ENCODE measurements at places on chromosomes 4 and X.
A peak's percentile ranks its signal among the peaks of the same experiment; 100 is the strongest.

DNA sequence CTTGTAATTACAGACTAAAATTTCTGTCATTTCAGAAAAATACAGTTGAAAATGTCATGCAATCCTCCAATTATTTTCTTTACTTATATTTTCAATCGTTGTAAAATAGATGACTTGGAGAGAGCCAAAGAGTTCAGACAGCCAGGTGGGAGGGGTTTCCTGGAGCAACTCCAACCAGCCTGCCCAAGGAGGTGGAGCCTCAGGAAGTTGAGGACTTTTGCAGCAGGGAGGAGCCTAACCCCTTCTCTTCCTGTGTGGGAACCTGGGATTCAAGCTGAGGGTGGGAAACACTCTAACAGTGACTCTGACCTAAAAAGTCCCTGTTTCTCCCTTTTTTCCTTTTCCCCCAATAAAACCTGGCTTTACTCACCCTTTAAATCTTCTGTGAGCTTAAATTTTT, 72.2 kb upstream of the GABRG1 start:
- no peak for DNase-seq

DNA sequence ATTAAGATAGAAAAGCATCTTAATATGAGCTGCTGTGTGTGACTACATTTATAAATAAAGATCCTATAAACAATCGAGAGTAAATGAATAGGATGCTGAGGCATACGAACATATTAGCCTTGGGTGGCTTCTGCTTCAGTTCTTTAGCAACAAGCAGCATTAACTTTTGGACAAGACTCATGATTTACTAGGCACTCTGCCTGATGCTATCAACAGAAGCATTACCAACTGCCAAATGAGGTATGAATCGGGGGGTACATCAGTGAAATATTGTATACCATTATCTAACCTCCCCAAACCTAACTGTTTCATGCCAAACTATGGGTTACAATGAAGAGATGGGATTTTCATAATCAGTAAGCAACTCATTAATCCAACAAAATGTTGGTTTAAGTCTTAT, 113.1 kb downstream of the RAB28 start:
- no peak for DNase-seq

GRCh38 chr4:173420801-173421200, 21.9 kb upstream of the SCRG1 start:
- no peak for DNase-seq

- DNase-seq: no peak
Measured at GRCh38 chr4:138645289-138645688, 370.3 kb upstream of the NOCT start.

GRCh38 chrX:116284400-116284799, 113.9 kb downstream of the AGTR2 start:
- DNase-seq: no peak

- DNase-seq: no peak
Measured at GRCh38 chr4:47915378-47915777, 995 bp upstream of the NFXL1 start.

DNA sequence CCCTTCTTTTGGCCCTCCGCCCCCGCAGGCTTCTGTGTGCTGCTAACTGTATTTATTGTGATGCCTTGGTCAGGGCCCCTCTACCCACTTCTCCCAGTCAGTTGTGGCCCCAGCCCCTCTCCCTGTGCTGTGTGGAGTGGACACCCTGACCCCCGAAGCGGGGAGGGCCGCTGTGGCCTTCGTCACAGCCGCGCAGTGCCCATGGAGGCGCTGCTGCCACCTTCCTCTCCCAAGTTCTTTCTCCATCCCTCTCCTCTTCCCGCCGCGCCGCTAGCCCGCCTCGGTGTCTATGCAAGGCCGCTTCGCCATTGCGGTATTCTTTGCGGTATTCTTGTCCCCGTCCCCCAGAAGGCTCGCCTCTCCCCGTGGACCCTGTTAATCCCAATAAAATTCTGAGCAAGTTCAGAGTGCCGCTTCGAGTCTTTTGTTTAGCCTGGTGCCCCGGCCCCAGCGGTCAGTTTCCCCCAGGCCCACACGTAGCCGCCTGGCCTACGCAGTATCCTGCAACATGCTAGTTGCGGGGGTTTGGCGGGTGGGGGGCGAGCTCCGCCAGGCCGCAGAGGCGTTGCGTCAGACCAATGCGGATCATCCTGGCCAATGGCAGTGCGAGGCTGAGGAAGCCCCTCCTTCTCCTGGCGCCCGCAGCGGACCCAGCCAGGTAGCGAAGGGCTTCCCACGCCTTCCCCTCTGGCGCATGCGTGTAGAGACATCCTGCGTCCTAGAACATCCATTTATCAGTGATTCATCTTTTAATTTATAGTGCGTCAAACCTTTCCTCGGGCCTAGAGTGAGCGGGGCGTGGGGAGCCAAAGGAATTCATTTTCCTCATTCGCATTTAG, 5.6 kb upstream of the KANTR start:
- peak; percentile 89 for DNase-seq

DNA sequence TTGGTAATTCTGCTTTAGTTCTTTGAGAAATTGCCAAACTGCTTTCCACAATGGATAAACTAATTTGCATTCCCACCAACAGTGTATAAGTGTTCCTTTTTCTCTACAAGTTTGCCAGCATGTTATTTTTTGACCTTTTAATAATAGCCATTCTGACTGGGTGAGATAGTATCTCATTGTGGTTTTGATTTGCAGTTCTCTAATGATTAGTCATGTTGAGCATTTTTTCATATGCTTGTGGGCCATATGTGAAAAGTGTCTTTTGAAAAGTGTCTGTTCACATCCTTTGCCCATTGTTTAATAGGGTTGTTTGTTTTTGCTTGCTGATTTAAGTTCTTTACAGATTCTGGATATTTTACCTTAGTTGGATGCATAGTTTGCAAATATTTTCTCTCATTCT, 25.9 kb downstream of the ENPEP start:
- no peak for DNase-seq

DNA sequence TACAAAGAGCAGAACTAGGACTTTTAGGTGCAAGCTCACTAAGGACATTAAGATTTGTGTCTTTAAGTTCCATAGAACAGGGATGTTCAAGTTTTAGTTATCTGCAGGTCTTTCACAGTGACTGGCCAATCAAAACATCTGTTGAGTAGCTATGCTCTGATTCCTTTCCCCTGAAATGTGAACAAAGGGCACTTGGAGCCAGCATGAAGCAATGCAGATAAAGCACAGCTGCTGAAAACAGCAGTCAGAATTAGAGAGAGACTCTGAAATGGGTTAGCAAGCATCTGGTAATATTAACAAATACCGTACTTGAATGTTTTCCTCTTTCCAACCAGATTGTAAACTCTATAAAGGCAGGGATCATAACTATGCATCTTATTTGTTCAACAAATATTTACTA, 276.9 kb downstream of the RAB28 start:
- DNase-seq: no peak

DNA sequence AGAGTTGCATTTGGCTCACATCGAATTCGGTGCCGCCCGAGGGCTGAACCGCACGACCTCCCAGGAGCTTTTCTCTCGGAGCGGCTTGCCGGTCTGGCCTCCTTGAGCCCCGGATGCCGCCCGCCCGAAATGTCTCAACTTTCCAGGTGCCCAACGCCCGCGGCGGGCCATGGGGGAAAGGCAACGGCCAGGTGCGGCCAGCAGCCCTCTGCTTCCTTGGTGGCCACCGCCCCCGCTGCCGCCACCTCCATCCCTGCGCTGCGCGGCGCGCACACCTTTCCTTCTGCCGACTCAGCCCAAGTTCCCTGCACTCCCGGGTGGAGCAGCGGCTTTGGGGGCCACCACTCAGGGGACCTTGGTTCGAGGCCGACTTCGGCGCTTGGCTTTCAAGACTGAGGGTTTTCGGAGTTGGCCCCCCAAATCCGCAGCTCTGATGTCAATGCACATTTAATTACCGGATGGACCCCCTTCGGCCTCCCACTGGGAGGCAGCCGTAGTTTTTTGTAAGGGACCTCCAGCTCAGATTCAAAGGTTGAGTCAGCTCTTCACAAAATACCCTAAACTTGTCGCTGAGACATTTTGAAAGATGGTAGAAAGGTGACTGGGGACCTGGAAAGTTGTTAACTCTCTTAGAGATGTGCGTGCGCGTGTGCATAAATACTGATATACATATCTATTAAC, 1.1 kb downstream of the AFF2 start:
- peak; percentile 55 for DNase-seq

DNA sequence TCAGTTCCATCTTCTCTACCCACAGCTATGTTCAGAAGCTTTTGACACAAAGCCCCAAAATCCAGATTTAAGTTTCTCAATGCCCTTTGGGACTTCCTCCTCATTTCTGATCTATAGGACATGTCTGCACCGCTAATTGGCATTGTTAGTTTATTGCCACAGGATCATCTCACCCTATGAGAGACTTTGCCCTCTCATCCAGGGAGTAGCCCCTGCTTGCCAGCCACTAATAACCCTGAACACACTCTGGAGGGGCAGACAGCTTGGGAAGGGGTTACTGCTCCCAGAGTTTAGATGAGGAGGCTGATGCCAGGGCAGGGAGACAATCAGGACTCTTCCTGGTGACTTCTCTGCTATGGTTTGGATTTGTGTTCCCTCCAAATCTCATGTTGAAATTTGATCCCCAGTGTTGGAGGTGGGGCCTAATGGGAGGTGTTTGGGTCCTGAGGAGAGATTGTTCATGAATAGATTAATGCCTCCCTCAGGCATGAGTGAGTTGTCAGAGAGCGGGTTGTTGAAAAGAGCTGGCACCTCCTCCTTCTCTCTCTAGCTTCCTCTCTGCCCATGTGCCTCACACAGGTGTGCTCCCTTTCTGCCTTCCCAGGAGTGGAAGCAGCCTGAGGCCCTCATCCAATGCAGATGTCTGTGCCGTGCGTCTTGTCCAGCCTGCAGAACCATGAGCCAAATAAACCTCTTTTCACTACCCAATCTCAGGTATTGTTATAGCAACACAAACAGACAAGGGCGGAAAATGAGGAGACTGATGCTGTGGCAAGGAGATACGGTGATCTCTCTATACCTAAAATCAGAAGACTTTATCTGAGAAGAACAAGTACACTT, 3.6 kb upstream of the SCARB2 start:
- no peak for DNase-seq

- no peak for DNase-seq
Measured at GRCh38 chr4:74999714-75000309, 66.9 kb downstream of the PARM1 start.

- DNase-seq: no peak
Measured at GRCh38 chr4:165133150-165133549, 20.5 kb upstream of the TMEM192 start.

DNA sequence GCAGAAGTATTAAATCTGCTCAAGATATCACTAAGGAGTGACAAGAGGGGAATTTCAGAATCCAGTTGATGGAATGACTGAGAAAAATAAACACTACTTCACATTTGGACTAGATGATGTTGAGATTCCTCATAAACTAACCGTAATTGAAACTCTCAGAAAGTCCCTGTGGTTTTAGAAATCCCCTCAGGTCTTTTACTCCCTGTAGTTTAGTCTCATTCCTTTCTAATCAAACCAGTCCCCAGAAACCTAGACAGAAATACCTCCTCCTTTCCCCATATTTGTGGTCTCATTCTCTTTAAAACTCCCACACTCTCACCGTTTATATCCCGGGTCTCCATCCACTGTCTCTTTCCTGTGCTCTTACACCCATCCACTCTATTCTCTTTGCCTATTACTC, 15.0 kb upstream of the TLR1 start:
- no peak for DNase-seq

DNA sequence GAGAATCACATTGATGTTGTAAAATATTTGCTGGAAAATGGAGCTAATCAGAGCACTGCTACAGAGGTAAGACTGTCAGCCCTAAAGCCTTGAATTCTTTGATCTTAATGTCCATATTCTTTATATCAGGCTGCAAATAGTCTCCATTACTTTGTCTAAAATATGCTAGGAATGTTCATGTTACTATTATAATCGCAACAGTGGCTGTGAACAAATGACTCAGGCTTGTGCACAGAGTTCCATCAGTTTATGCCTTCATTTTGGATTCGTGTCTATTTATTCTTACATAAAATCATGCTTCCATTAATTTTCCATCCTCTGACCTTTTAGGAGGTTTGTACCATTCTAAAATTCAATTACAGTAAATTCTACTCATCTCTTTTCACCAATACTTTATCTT, 182.7 kb downstream of the ANK2 start:
- DNase-seq: no peak

DNA sequence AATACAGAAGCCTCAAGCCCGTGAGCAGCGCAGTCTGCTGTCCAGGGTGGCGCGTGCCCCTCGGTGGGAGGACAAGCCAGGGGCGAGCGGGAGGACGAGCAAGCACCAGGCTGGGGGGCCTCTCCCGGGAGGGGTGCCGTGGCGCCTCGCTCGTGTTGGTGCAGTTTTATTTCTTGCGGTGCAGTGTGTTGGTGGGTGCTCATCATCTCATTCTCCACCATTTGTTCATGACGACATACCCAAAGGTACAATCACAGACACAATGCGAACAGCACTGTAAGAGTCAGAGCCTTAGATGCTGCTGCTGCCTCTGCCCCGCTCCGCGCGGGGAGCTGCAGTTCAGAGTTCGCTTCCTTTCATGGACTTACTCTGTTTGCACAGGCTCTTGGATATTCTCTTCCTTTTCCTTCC, 30.3 kb downstream of the RGS12 start:
- DNase-seq: no peak

DNA sequence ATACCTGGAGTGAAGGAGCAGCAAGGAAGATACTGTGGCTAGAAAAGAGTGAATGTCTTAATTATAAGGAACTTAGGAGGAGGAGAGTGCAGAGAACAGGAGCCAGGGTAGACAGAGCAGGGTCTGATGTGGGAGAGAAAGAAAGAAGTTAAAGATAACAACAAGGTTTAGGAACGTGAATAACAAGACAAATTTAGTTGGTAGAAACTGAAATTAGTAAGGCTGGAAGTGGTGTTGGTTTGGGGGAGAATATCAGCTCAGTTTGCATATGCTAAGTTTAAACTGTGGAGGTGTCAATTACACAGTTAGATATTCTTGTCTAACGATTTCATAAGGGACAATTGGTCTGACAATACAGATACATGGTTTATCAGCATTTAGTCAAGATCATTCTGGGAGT, 1123.7 kb upstream of the PABPC4L start:
- DNase-seq: no peak

- DNase-seq: no peak
Measured at GRCh38 chr4:92381616-92382015, 77.8 kb downstream of the GRID2 start.

GRCh38 chrX:8404471-8404870, 60.2 kb upstream of the VCX3B start:
- DNase-seq: peak; percentile 60

- DNase-seq: no peak
Measured at GRCh38 chr4:37830640-37831039, 4.2 kb downstream of the PGM2 start.

GRCh38 chr4:13599159-13599558, 28.4 kb downstream of the BOD1L1 start:
- DNase-seq: peak; percentile 20

GRCh38 chrX:65871671-65872311, 168.1 kb downstream of the VSIG4 start:
- peak; percentile 40 for DNase-seq

DNA sequence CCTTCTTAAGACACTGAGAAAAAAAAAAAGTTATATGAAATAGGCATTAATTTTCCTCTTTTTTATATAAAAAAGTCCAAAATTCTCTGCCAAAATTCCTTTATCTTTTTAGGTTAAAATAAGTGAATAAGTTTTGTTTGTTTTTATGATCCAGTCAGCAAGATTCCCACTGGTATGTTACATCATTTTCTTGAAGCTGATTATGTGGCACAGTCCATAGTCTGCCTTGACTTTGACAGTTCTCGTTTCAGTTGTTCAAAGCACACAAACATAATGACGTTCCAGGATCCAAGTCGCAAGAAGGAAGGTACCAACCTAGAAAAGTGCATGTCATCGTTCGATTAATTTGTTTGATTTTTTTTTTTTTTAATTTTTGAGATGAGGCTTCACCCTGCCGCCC, 9.1 kb downstream of the UCP1 start:
- no peak for DNase-seq
